ENCODE measurements at places on chromosomes 2 and 18.

DNA sequence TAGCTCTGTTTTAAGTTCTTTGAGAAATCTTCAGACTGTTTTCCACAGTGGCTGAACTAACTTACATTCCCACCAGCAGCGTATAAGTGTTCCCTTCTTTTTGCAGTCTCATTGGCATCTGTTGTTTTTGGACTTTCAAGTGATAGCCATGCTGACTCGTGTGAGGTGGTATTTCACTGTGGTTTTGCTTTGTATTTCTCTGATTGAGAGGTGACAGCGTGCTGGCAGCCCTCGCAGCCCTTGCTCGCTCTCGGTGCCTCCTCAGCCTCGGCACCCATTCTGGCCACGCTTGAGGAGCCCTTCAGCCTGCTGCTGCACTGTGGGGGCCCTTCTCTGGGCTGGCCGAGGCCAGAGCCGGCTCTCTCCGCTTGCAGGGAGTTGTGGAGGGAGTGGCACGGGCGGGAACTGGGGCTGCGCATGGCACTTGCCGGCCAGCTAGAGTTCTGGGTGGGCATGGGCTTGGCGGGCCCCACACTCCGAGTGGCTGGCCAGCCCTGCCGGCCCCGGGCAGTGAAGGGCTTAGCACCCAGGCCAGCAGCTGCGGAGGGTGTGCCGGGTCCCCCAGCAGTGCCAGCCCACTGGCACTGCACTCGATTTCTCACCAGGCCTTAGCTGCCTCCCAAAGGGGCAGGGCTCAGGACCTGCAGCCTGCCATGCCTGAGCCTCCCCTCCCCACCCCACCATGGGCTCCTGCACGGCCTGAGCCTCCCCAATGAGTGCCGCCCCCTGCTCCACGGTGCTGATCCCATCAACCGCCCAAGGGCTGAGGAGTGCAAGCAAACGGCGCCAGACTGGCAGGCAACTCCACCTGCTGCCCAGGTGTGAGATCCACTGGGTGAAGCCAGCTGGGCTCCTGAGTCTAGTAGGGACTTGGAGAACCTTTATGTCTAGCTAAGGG is 151.8 kb downstream of the IRS1 start:
- no peak for DNase-seq

DNA sequence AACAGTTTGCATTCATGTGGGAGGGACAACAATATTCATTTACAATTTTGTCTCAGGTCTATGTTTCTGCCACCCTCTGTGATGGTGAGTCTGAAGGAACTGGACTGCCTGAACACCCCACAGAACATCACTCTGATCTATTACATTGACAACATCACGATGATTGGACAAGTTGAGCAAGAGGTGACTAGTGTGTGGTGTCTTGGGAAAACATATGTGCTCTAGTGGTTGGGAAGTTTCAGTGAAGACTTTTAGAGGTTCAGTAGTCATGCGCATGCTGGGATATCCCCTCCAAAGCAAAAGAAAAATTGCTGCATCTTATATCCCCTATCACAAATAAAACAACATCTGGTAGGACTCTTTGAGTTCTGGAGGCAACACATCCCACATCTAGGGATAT is 18.6 kb upstream of the CTLA4 start:
- no peak for DNase-seq

DNA sequence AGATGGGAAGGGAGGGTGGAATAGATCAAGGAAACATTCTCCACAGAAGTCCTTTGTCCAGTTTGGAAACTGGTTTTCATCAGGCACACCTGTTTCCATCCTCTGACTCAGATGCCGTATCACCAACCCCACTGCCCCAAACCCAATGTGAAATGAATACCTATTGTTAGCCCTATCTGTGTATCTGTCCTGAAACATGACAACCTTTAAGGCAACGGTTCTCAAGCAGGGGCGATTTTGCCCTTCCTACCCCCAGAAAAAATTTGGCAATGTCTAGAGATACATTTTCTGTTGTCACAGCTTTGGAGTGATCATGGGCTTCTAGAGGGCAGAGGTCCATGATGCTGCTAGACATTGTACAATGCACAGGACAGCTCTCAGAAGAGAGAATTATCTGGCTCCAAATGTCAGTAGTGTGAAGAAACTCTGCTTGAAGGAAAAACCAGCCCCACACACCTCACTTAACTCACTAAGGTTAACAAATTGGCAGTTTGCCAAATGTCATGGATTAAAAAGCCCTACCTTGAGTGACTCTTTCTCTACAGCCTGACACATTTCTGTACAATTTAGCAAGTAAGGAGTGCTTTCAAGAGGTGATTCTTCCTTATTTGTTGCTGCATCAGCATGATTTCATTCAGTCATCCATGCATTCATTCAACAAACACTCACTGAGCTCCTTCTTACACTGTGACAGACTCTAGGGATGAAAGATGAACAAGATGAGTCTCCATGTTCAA is 3.4 kb downstream of the SCTR start:
- DNase-seq = no peak

DNA sequence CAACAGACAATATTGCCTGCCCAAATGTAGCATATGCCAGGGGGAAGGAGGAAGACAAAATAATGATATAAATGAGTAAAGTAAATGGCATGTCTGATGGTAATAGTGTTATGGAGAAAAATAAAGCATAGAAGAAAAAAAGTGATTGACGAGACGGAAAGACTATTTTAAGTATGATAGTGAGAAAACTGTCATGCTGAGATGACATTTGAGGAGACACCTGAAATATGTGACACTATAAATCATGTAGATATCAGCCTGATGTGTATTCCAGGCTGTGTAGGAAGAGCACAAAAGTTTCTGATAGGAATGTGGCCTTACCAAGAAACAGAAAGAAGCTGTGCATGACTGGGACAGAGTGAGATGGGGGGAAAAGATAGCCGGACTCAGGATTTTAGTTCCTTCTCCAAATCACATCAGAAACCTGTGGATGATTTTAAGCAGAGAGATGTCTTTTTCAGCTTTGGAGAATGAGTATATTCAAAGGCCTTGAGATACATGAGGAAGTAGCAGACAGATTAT is 387.3 kb upstream of the SYT4 start:
- no peak for DNase-seq

- no peak for DNase-seq
These were observed 50.5 kb downstream of the RAB31 start for GRCh38 chr18:9758624-9759075.

GRCh38 chr2:168794968-168795367 is 7.5 kb upstream of the NOSTRIN start:
- peak; percentile 4 for DNase-seq

DNA sequence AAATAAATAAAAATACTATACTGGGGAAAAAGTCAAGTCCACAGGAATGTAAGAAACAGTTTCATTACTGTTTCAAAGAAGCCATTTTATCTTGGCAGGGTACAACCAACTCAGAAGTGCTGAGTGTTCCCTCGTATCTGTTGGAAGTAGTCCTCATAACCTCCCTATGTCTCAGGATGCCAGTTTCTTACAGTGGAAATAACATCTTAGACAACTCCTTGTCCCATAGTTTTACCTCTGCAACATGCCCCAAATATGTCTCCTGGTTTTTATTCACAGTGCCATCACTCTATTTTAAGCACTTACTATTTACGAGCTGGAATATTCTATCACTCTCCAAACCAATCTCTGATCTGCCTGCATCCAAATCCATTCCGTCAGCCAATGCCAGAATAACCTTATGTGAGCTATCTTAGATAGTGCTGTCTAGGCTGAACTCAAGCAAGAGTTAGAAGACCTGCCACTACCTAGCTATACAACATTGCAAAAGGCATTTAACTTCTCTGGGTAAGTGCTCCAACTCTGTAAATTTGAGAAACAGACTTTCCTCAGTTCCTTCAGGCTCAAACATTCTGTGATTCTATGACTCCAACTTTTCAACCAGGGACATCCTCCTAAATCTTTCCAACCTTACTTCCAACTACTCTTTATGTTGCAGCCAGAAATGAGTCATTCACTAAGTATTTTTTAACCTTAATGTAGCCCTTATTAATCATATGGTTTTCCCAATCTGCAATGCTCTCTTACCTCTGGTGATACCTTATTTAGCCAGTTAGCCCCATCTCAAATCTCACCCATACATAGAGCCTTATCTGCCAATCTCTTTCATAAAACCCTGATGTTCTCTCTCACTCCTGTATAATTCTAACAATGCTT is 66.7 kb downstream of the RTN4 start:
- DNase-seq = peak; percentile 21

DNA sequence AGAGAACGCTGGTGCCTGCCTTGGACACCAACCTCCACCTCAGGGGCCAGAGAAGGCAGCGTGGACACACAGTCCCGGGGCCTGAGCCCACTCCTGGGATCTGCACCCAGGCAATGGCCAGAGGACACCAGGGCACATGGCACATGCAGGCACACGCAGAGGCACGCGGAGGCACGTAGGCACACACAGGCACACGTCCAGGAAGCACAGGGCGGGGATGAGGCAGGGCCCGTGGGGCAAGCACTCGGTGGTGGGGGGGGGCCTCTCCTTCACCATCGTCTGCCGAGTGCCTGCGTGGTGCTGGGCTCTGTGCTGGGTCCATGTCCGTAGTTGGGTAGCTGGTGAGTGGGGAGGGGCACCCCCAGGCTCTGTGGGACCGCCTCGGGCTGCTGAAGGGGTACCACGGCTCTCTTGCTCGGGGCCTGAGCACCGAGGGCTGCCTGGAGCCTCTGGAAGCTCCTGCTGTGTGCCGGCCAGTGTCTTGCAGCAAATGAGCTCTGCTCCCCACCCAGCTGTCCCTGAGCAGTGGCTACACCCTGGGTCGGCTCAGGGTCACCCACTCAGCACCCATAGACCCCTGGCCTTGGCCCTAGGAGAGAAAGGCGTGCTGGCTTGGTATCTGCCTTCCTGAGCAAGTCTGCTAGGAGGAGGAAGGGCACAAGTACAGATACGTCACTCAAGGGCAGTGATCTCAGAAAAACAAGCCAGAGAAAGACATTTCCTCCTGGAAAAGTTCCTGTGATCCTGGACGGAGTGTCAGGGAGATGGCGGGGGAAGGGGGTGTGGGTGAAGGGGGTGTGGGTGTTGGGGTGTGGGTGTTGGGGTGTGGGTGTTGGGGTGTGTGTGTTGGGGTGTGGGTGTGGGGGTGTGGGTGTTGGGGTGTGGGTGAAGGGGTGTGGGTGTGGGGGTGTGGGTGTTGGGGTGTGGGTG is 26.4 kb downstream of the RTP5 start:
- DNase-seq = no peak

GRCh38 chr2:219423652-219424377 is 5.6 kb downstream of the DES start:
- DNase-seq = no peak

- no peak for DNase-seq
These were observed 12.7 kb upstream of the DUSP2 start for GRCh38 chr2:96157649-96158553.

DNA sequence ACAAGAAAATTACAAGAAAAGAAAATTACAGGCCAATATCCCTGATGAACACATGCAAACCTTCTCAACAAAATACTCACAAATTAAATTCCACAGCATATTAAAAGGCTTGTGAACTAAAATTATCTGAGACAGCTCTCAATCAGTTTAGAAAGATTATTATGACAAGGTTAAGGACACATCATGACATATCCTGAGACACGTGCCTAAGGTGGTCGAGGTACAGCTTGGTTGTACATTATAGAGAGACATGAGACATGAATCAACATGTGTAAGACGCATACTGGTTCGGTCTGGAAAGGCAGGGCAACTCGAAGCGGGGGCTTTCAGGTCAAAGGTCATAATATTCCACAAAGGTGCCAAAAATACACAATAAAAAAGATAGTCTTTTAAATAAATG is 598.3 kb upstream of the REG3G start:
- DNase-seq = no peak

DNA sequence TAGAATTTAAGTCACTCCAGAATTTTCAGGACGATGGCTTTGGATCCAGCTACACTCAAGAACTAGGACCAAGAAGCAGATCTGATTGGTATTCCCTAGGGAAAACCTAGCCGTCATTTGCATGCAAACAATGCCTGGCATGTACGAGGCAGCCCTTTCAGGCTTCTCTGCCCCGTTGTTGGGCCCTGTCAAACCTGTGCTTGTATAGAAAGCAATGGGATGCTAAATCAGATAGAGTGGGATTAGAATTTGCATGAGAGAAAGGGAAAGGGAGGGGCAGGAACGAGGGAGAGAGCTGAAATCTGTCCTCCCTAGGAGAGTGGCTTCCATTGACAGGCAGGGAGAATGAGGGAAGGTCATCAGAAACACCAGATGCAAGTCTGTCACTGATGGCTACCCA is 28.6 kb downstream of the ARID5A start:
- peak; percentile 69 for DNase-seq

DNA sequence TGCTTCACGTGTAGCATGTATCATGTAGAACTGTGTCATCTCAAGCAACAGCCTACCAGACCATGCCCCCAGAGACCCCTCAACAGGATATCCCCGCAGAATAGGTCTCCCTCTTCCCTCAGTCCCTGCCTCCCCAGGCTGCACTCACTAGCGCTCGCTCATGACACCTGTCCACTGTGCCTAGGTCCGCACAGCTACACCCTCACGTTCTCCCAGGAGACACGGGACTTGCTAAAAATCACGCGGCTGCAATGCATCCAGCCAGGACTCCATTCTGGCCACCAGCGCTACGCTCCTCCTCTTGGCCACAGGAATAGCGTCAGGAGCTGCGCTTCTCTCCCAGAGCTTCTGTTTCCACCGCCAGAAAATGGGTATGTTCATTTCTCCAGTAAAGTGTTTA is 2.5 kb downstream of the PXDN start:
- DNase-seq = no peak

- DNase-seq = no peak
These were observed 23.5 kb upstream of the ITGB6 start for GRCh38 chr2:160223560-160223959.

DNA sequence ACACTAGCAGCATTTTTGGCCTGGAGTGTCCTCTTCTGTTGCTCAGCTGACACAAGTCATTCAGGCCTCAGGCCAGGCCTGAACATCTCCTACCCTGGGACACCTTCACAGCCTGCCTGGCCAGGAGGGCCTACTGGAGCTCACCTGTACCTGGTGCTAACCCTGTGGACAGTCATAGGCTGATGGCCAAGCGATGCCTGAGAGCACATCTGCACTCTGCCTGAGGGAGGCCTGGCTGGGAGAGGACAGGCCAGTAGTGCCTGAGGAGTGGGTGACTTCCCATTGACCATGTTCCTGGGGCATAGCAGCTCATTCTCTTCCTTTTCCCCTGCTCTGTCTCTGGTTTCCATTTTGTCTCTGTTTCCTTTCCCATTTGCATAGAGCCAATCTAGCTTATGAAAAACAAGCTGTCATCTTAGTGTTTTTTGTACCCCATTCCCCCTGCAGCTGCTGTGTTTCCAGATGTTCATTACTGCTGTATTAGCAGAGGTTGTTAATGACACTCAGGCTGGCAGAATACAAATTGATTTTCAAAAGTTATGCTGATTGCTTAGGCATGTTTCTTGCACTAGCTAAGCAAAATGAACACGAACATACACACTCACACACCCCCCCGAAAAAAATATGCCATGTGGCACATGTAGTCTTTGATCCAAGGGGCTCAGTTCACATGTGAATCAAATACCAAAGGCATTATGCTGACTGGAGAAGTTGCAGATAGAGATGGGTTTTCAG is 149.7 kb upstream of the HS6ST1 start:
- DNase-seq = no peak

DNA sequence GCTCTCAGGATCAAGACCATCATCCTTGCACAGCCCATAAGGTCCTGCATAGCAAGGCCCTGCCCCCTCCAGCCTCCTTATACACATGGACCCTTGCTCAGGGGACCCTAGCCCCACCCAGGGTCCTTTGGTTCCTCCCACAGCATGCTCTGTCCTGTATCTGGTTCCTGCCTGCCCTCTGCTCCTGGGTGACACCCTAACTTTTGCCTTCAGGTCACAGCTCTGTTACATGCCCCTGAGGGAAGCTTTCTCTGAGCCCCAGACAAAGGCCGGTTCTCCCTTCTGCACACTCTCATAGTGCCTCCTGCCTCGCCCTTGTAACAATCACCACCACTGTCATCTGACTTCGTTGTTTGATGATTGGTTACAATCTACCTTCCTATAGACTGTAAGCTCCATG is 204.8 kb downstream of the SMAD2 start:
- no peak for DNase-seq
